Activated T-cell treated with anti-CD3 and anti-CD28 coated beads for 1 hour (primary cell): ENCODE measurements at places on chromosomes 6 and 20.

- DNase-seq, result no peak
These were observed 15.0 kb upstream of the CCN6 start for GRCh38 chr6:112038756-112039430.

GRCh38 chr20:400128-400453 is 8.0 kb upstream of the RBCK1 start:
- no peak for DNase-seq

- peak; percentile 32 for DNase-seq
These were observed at the start of gene ATXN1 for GRCh38 chr6:16760516-16761470. Gene ATXN1 (minus strand): TSS chr6:16761460.

- no peak for DNase-seq
These were observed 143.6 kb downstream of the MRPL14 start for GRCh38 chr6:43983632-43984031.

DNA sequence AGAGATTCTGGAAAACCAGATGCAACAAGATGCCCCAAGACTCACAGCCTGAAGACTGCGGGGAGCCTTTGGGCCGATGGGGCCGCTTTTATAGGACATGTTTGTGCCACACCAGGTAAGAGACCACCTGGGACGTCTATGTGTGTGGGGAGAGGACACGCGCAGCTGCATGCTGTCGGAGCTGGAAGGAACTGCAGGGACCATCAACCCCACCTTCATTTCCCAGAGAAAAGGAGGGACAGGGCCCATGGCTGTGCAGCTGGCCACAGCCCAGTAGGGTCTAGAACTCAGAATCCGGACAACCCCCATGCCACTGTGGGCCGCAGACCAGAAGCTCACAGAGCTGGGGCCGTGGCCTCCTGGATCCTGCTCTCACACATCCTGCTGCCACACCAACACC is 100.3 kb upstream of the MPC1 start:
- DNase-seq, result no peak

GRCh38 chr6:34147906-34148630 is 2.2 kb upstream of the GRM4 start:
- DNase-seq, result no peak

DNA sequence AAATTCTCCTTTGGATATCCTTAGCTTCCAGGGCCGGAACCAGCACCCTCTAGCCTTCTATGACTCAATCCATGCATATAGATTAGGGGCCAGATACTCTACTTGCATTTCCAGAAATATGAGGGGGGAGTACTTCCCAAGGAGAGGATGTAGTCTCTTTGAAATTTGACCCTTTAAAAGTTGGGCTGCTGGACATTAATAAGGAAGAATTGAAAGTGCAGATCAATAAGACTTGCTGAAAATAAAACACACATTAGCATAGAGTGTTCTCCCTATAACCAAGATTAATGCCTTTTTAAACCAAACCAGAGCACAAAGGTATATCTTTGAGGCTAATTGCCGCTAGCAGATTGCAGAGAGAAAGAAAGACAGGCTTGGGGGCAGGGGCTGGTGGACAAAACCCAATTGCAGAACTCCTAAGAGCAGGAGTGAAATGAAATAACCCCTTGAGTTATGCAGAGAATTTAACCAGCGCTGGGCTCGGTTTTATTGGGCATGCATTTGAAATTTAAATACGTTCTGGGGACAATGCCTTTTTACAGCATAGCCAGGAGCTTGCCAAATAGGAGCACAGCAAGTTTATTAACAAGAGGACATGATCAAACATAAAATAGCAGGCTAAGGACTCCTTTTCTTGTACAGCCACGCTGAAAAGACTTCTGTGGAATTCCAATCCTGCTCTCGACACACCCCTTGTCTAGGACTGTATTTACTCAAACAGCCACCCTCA is 108.2 kb upstream of the SALL4 start:
- DNase-seq, result no peak

GRCh38 chr6:52739627-52740026 is 23.6 kb downstream of the GSTA2 start:
- no peak for DNase-seq

- no peak for DNase-seq
These were observed 52.8 kb downstream of the MYB start for GRCh38 chr6:135233686-135234491.

- DNase-seq, result no peak
These were observed 17.2 kb downstream of the SMPDL3A start for GRCh38 chr6:122806291-122806690.

- no peak for DNase-seq
These were observed 69.0 kb downstream of the NCOA7 start for GRCh38 chr6:125859727-125860126.

DNA sequence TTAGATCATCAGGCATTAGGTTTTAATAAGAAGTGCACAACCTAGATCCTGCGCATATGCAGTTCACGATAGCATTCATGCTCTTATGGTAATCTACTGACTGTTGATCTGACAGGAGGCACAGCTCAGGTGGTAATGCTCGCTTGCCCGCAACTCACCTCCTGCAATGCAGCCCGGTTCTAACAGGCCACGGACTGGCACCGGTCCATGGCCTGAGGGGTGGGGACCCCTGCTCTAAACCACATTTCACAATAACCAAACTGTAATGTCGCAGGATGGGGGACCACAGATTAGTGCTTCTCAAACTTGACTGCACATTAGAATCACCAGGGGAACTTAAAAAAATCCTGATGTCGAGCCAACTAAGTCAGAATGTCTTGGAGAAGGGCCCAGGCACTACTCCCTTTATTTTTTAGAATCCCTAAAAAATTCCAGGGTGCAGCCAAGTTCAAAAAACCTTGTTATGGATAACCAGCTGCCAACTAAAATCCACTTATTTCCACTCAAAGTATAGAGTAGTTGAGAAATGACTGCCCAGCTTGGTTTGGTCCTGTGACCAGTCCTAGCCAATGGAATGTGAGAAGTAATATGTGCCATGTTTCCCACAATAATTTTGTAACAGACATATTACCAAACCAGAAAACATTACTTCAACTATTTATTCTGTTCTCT is 3.1 kb downstream of the SHPRH start:
- DNase-seq, result no peak

DNA sequence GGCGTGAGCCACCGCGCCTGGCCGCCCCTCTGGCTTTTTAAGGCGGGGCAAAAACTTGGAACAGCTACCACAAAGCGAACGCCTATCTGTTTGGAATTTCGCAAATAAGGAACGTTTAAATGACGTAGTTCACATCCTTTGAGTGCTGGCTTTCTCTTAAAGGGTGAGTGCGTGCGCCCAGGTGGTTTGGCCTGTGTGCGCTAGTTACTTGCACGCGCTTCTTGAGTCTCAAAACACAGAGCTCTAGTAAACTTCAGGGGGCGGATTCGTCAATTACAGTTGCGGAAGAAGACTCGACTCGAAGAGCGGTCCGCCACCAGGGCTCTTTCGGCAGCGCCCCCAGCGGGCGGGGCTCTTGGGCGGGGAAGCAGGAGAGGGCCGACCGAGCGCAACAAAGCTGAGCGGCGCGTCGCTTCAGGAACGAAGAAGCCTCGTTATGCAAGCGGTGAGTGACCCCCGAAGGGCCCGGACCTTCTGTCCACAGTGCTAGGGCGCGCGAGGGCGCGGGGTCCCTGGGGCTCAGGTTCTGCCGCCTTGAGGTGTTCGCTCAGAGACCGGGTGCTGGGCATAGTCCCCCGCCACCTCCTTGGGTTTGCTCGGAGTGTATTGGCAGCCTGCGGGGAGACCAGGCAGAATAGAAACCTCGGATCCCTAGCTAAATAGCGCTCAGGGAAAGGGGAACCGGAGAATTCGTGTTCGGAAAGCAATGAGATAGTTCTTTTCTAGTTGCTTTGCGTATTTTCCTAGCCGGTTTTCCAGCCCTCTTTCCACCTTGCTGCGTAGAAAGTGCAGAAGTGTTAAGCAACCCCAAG is at the start of gene SYCP2L:
TSS of gene SYCP2L (plus strand) at position 362 of the 812 bp plus-strand sequence. CDS start at position 437, 75 bp downstream.
- DNase-seq, result no peak

DNA sequence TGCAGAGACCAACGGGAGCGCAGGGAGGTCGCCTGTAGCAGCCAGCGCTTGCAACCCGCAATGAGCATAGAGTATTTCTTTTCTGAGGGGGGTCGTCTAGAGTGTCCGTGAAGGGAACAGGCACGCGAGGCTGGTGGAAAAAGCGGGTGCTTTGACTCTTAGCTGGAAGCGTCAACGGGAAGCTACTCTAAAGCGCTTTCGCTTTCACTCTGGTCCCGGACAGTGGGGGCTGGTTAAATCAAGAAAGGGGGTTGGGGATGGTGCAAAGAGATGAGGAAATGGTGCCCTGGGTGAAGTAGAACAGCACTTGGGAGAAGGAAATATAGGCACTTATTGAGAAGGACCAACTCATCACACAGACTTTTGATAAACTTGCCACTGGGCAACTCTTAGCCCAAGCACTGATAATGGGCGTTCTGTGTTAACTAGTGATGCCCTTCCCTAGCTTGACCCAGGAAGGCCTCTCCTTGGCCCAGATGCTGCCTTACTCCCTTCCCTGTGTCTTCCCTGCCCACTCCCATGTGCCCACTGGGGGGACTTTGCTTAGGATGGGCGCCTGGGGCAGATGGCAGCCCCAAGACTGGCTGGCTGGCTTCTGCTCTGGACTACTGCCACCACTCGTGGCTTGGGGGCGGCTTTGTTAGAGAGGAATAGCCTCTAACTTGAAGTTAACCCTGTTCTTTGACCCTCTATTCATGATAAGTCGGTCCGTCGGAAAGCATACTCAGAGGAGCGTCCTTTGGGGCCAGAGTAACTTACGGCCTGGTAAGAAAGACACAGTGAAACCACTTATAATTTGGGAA is 585 bp downstream of the PSMB9 start:
- DNase-seq, result peak; percentile 41

GRCh38 chr6:27838945-27839625 is 73.1 kb downstream of the OR2B2 start:
- DNase-seq, result no peak

DNA sequence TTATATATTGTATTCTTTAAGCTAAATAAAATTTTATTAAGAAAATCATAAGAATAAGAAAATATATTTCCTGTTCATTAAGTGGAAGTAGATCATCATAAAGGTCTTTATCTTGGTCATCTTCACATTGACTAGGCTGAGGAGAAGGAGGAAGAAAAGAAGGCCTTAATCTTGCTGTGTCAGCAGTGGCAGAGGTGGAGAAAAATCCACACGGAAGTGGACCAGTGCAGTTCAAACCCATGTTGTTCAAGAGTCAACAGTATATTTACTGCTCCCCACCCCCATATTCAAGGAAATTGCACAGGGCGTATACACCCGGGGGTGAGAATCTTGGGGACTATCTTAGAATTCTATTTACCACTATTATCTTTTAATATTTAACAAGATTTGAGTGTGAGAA is 178.6 kb upstream of the SCGN start:
- no peak for DNase-seq
